ENCODE measurements at places on chromosomes 2 and 18.

DNA sequence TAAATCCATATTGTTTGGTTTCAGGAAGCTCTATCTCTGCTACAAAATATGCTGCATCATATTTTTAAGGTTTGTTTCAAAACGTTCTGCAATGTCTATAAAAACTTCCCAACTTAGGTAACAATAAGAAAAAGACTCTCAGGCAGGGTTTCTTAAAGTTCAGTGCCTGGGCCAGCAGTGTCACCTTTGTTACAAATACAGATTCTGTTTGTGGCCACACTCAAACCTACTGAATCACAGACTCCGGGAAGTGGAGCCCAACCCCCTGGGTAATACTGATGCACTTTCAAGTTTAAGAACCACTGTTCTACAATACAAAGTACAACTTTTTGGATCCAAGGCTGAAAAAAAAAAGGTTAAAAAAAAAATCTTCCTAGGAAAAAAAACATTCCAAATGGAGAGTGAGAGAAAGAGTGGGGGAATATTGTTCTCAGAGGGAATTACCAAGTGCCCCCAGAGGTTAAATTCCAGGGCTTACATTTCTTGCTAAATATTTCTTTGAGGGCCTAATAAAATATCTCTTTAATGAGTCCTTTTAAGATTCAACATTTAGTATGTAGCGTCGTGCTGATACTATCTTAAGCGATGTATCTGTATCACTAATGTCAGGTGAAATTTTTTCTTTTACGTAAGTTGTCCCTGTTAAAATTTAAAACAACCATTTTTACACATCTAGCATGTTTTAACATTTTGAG lies 476.7 kb downstream of the TXNL1 start:
- DNase-seq, result peak; percentile 23

DNA sequence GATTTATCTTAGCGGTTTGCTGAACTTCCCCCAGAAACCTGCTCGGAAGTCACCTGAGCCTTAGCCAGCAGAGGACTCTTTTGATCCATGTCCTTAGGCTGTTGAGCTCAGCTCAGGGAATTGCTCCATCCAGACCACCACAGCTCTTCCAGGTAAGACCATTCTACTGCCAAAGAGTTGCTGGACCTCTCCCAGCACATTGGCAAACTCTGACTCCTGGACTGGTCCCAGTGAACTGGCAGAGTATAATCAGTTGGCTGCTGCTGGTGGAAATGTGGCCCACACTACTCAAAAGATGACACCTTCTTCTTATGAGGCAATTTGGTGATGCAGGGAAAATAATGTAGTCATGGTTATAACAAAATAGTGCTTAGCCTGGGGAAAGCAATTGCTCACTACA lies 308.8 kb upstream of the FIGN start:
- no peak for DNase-seq

- DNase-seq, result no peak
Observed at GRCh38 chr2:12326449-12327190, 390.1 kb upstream of the TRIB2 start.

- DNase-seq, result peak; percentile 82
Observed at GRCh38 chr2:36456227-36457175, 100.9 kb downstream of the CRIM1 start.

- no peak for DNase-seq
Observed at GRCh38 chr18:74946646-74947375, 262.1 kb downstream of the PTGR3 start.

- DNase-seq, result no peak
Observed at GRCh38 chr2:43010438-43011157, 215.8 kb downstream of the ZFP36L2 start.
